ENCODE measurements at places on chromosomes 6 and 20. TPM values are rescaled to one million over a fixed set of nuclear protein-coding genes. Genes with fewer than 3 reads are reported as not detected.

DNA sequence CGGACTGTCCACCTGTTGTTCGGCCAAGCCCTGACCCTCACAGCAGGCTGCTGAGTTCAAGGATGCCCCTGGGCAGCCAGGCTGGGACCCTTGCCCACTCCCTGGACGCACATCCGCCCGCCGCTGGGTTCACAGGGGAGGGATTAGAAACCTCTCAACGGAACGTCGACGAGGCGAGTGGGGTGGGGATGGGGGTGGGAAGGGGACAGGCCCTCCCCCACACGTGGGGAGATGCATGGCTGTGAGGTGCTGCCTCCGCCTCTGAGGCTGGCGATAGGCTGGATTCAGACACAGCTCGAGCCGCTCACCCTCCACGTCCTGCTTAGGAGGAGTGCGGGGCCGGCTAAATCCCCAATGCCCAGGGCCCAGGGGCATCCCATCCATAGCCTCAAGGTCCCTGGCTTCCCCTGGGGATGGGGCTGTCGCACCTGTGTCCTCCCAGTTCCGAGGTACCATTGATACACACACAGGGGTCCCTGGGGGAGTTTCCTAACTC is 90.6 kb upstream of the BHLHE23 start:
- DNase-seq: peak; percentile 58

Gene IRAK1BP1
- total RNA-seq: 3.5 TPM

- no peak for DNase-seq
Measured at GRCh38 chr6:108672641-108673040, 111.9 kb downstream of the FOXO3 start.

- DNase-seq: no peak
Measured at GRCh38 chr6:22082218-22082617, 214.6 kb downstream of the PRL start.

Gene PCSK2
- 1.3 TPM for total RNA-seq
